Left lung (tissue), 14 donors: ENCODE measurements at places on chromosomes 12 and 14. TPM values are rescaled to one million over a fixed set of nuclear protein-coding genes. Genes with fewer than 3 reads are reported as not detected.

TSPAN11 gene
- total RNA-seq, result 4.1 TPM

RAB15 gene
- 36.6 TPM for total RNA-seq

ESYT1 gene
- 116 TPM for total RNA-seq

KRT86 gene
- 1.7 TPM for total RNA-seq

PWP1 gene
- total RNA-seq, result 22.8 TPM

LRP1-AS gene
- total RNA-seq, result not detected

FGD6 gene
- total RNA-seq, result 17.3 TPM

TCL1B gene
- not detected for total RNA-seq

TTC7B gene
- 33.1 TPM for total RNA-seq

BATF gene
- total RNA-seq, result 19.6 TPM

GRCh38 chr12:3193131-3193530 lies 116.0 kb downstream of the TSPAN9 start:
- no peaks in the 10 kb centered on the region for H3K27me3 ChIP-seq
- no peaks in the 10 kb centered on the region for H3K36me3 ChIP-seq
- no peak overlapping the region for H3K4me3 ChIP-seq
- H3K4me1 ChIP-seq, result no peaks in the 10 kb centered on the region
- no peak for DNase-seq

DNA sequence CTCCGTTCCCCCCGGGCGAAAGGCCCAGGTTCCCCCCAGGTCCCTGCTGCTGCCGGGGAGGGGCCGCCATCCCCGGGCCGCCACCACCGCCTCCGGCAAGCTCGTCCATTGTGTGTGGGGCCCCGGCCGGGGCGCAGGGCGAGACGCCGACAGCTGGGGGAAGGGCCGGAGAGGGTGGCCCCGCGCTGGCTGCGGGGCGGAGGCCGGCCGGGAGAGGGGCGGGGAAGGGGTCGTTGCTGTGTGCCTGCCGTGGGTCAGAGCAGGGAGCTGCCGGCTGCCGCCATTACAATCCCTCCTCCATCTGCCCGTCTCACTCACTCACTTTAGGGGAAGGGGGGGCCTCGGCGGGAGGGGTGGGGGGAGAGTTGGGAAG lies at the start of gene STRN3:
TSS of gene STRN3 (minus strand) at position 303 of the 373 bp plus-strand sequence. CDS start at position 109, 194 bp downstream.
- DNase-seq, result no peak
- no peaks in the 10 kb centered on the region for H3K27me3 ChIP-seq
- peak within 1 kb of the TSS; percentile 98 for H3K27ac ChIP-seq
- H3K4me3 ChIP-seq, result peak within 1 kb of the TSS; percentile 91
- H3K4me1 ChIP-seq, result peaks cover 19% of the 10 kb centered on the region

- H3K4me1 ChIP-seq, result no peaks in the 10 kb centered on the region
- peak; percentile 76 for DNase-seq
- no peak overlapping the region for H3K27ac ChIP-seq
- no peaks in the 10 kb centered on the region for H3K36me3 ChIP-seq
Measured at GRCh38 chr14:91599994-91600393, 89.9 kb upstream of the PPP4R3A start.

GRCh38 chr12:27852117-27852516 lies 72.1 kb upstream of the MANSC4 start:
- DNase-seq, result no peak
- no peaks in the 10 kb centered on the region for H3K36me3 ChIP-seq
- H3K4me1 ChIP-seq, result no peaks in the 10 kb centered on the region
- H3K4me3 ChIP-seq, result no peak overlapping the region
- H3K27me3 ChIP-seq, result no peaks in the 10 kb centered on the region
- no peak overlapping the region for H3K27ac ChIP-seq

- H3K4me3 ChIP-seq, result no peak overlapping the region
- H3K27ac ChIP-seq, result no peak overlapping the region
- no peaks in the 10 kb centered on the region for H3K4me1 ChIP-seq
Measured at GRCh38 chr14:66610154-66610563, 102.2 kb downstream of the GPHN start.

DNA sequence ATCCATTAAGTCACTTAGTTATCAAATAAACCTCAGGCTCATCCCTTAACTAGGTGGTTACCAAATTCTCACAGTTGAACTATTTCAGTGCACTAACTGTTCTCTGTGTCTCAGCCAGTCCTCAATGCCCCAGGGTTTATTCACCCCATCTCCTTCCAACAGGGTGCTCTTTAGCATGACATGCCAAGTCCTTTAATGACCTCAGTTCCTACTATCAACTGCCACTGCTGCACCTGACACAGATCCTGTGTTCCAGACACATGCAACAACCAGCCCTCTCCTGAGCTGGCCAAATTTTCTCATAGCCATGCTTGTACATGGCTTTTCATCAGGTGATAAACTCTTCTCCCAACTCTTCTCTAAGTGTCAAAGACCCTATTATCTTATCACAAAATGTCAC lies 80.0 kb downstream of the ATXN2 start:
- peaks cover 94% of the 10 kb centered on the region for H3K36me3 ChIP-seq
- no peak overlapping the region for H3K27ac ChIP-seq
- no peaks in the 10 kb centered on the region for H3K4me1 ChIP-seq
- no peak for DNase-seq
- H3K27me3 ChIP-seq, result no peaks in the 10 kb centered on the region

DNA sequence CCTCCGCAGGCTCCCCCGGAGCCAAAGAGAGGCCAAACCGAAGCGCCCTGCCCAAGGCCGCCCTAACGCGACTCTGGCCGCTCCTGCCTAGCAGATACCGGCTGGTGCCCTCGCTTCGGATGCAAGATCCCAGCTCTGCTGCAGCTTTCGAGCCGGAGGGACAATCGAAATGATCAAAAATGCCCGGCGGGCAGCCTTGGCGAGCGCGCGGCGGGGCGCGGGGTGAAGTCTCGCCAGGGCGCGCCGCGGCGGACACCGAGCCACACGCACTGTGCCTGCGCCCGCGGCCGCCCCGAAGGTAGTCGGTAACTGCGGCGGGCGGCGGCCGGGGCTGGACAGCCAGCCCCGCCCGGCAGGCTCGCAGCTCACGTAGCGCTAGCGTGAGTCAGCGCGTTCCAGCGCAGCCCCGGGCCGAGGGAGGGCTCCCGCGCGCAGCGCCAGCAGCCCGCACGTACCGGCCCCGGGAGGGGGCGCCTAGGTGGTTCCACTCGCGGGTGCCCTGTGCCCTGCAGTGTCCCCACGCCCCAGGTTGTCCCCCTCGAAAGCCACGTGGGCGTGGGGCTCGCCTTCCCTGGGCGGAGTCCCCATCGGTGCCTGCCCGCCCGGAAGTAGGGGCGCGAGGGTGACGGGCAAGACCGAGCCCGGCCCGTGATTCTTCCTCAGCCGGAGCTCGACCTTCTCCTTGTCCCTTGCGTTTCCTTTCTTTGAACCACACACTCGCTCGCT lies 109.2 kb upstream of the EGLN3 start:
- no peaks in the 10 kb centered on the region for H3K36me3 ChIP-seq
- H3K27me3 ChIP-seq, result peaks cover 45% of the 10 kb centered on the region
- no peaks in the 10 kb centered on the region for H3K4me1 ChIP-seq
- DNase-seq, result peak; percentile 62
- H3K4me3 ChIP-seq, result peak overlapping the region; percentile 63
- peak overlapping the region; percentile 70 for H3K27ac ChIP-seq

DNA sequence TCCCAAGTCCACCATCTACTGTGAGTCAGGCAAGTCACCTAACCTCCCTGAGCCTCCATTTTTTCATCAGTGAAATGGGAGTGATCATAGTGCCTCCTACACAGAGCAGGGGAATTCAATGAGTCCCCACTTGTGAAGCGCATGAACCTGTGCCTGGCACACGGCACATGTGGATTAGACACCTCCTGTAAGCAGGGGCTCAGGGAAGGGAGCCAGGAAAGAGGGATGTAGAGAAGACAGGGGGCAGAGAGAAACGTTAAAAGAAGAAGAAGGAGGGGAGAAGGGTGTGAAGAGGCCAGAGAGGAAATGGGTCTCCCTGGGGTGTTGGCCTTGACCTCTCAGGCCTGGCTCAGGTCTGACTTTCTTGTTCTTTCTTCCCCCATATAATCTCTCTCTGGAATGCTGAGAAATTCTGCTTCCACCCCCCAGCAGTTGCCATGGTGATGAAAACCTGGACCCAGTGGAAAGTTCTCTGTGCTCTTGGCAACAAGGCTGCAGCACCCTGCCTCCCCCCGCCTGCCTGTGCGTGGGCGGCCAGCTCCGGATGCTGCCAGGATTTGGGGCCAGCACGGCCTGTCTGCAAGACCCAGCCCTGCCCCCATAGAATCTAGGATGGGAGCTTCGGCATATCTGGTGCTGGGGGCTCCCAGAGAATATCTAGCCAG lies 94.5 kb downstream of the CALM1 start:
- peak; percentile 66 for DNase-seq
- H3K4me3 ChIP-seq, result no peak overlapping the region
- no peaks in the 10 kb centered on the region for H3K36me3 ChIP-seq
- no peaks in the 10 kb centered on the region for H3K27me3 ChIP-seq

- no peak overlapping the region for H3K4me3 ChIP-seq
- no peak for DNase-seq
- H3K36me3 ChIP-seq, result no peaks in the 10 kb centered on the region
Measured at GRCh38 chr14:63713058-63713457, 14.8 kb downstream of the SGPP1 start.

DNA sequence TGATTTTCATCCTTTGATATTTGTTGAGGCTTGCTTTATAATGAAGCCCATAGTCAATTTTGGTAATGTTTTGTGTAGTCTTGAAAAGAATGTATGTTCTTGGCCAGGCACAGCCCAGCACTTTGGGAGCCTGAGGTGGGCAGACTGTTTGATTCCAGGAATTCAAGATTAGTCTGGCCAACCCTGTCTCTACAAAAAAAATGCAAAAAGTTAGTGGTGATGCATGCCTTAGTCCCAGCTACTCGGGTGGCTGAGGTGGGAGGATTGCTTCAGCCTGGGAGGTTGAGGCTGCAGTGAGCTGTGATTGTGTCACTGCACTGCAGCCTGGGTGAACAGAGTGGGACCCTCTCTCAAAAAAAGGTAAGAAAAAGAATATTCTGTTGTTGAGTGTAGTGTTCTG lies 10.8 kb downstream of the ETNK1 start:
- H3K27ac ChIP-seq, result no peak overlapping the region
- no peaks in the 10 kb centered on the region for H3K36me3 ChIP-seq
- H3K4me3 ChIP-seq, result no peak overlapping the region
- DNase-seq, result no peak
- no peaks in the 10 kb centered on the region for H3K4me1 ChIP-seq
